ENCODE measurements at places on chromosomes 7 and 10.

DNA sequence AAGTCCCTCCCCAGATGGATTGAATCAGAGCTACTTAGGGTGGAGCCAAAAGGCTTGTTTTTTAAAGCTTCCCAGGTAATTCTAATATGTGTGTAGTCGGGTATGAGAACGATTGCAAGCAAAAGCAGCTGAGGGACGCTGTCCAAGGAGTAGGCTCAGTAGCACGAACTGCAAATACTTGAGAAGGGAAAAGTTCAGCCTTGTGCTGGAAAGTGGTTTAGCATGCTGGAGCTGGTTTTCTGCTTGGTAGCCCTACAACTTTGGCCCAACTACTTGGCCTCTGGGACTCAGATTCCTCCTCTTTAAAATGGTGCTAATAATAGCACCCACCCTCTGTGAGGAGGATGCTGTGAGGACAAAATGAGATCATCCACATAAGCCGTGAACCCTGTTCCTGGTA is 76.2 kb downstream of the AHR start:
- no peak for DNase-seq

DNA sequence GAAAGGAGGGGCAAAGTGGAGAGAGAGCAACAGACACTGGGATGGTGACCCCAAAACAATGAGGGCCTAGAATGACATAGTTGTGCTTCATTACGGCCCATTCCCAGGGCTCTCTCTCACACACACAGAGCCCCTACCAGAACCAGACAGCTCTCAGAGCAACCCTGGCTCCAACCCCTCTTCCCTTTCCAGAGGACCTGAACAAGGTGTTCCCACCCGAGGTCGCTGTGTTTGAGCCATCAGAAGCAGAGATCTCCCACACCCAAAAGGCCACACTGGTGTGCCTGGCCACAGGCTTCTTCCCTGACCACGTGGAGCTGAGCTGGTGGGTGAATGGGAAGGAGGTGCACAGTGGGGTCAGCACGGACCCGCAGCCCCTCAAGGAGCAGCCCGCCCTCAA is 20.7 kb downstream of the PRSS2 start:
- DNase-seq = no peak

DNA sequence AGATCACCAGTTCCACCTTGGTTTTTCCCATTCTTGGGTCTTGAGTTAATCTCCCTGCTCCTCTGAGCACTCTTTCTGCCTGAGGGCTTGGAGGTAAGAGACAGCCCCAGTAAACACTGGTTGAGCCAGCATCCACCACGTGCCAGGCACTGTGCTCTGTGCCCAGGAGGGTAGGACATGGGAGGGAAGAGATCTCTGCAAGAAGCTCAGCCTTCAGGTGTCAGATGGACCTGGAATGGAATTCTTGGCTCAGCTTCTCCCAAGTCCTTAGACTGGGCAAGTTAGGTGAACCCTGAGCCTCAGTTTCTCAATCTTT is 2.5 kb downstream of the ZYX start:
- DNase-seq = no peak

GRCh38 chr10:18620856-18621255 is 30.5 kb downstream of the NSUN6 start:
- no peak for DNase-seq

DNA sequence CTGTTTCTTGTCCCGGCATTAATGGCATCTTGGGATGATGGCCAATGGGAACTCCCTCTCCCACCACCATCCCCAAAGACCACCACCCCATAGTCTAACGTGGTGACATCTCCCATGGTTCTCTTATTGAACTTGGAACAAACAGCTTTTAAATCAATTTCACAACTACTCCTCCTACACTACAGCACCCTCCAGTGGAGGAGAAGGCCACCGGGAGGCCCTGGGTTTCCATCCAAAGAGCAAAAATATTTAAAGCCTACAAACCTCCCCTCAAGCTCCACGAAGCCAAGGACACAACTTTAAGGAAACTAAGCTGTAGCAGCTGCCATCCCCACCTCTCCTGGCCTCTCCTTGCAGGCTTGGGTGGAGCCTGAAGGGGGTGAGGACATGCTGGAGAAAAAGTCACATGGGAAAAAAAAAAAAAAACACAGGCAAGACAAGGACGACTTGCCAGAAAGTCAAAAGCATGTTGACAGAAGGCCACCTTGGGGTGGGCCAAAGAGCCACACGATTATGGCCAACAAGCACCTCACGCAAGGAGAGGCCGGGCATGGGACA is 94.0 kb upstream of the LANCL2 start:
- no peak for DNase-seq

DNA sequence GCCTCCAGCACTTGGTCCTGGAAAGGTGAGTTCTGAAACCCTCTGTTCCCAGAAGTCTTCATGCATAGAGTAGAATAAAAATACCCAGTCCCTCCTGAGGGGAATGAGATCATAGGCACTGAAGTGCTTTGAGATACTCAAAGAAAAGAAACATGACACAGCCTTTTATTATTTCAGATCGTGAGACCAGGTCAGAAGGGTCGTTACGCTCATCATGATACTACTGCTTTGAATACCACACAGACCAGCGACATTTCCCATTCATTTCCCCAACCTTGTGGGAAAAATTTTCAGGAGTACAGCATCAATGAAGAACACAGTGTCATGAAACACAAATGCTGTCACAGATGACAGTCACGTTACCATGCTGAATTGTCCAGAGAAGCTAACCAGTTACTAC is 15.0 kb downstream of the CLRN3 start:
- DNase-seq = no peak

DNA sequence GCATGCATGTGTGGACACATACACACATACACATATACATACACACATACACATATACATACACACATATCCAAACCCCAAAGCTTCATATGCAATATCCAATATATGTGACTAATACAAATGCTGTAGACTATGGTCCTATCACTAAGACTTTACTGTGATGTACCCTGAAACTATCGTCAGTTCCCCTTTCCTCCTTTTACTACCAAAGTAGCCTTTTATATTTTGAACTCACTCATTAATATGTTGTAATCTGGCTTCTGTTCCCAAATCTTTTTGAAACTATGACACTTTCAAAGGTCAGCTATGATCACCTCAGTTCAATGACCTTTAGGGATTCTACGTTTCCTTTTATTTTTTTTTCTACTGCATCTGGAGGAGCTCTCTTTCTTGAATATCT is 64.8 kb upstream of the TFEC start:
- DNase-seq = no peak

- DNase-seq = no peak
These were observed 42.0 kb upstream of the ICA1 start for GRCh38 chr7:8303904-8304528.

DNA sequence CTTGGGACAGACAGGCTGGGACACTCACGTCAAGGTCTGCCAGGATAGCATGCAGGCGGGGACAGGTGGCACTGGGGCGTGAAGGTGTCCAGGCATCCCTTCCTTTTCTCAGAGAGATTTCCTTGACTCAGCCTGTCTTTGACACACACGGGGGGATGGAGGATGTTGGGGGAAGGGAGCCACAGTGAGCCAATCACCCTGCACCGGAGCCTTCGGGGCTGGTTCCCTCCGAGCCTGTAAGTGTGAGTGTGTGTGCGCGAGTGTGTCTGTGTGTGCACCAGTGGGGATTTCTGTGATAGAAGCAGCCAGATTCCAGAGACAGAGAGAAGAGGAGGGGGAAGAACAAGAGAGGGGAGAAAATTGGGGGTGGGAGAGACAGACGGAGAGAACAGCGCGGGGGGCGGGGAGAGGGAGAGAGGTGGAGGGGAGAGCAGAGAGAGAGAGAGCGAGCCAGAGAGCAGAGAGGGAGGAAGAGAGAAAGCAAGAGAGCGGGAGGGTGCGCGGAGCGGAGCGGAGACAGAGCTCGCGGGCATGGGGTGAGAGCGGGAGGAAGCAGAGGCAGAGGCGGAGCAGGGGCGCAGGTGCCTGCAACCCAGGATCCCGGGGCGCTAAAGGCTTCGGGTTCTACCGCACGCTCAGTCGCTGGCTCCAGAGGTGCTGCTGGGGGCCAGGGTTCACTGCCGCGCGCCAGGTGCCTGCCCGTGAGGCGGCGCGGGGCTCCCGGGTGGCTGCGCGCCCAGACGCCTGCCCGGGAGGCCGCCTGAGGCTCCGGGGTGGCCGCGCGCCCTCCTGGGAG is 466 bp upstream of the GPR26 start:
- no peak for DNase-seq

DNA sequence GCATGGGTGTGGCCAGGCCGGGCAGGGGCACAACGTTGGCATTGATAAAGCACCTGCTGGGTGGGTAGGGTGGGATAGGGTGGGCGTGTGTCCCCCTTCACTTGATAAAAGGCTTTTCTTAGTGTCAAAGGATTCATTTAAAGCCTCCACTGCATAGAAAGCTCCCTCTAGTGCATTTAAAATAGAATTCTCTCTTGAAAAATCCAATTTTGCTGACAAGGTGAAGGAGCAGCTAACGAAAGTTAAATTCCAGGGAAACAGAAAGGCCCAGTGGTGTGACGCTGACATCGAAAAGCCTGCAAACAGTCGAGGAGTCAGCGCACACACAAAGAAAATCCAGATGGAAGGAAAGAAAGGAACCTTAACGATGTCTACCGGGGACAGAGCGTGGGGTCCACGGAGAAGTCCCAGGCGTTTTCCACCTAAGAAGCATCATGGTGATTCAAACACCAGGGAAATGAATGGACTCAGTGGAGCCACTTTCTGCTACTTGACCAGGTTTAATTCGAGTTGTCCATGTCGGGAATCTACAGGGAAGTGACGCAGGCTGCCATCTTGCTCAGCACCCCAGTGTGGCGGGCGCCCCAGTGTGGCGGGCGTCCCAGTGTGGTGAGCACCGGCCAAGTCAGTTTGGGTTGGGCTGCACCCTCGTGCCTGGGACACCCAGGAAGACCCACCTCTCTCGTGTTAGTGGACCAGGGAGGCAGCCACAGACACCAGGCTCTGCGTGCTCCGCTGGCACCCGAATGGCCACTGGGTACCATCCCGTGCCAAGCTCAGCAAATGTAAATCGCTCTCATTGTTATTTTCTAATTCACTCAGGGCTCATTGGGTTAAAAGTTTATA is 217.8 kb downstream of the DNAJB6 start:
- DNase-seq = no peak

DNA sequence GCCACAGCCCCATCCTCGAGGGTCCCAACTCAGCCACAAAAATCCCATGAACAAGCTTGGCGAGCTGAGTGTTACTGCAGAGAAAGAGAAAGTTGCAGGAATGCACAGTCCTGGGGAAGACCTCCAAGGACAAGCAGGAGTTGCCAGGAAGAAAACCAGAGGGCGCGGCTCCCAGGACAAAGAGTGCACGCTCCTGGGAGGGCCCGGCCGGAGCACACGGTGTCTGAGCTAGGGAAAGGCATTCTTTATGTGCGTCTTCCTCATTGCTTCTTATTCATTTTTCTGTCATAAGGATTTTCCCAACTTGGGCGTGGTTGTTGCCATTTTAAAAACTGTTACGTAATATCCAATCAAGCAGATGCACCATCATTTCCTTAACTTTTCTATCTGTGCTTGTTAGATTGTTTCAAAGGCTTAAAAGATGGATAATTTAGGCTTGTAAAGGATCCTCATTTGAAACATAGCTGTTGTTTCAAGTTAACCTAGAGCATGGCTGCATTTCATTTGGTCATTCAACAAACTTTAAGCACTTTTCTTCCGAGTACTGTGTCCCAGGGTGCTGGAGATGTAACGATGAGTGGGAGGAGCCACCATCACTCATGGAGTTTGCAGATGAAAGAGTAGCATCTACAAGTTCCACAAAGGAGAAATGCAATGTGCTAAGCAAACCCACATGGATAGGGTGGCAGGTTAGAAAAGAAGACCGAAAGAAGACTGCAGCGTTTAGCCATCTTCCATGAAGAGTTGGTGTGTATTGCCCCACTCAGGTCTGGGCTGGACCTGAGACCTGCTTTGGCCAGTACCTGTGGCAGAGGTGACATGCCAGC is 5.6 kb upstream of the CNPY1 start:
- no peak for DNase-seq

- no peak for DNase-seq
These were observed 124.8 kb upstream of the CCDC6 start for GRCh38 chr10:60031183-60031582.

- no peak for DNase-seq
These were observed 190.6 kb downstream of the EBF3 start for GRCh38 chr10:129773359-129773990.

DNA sequence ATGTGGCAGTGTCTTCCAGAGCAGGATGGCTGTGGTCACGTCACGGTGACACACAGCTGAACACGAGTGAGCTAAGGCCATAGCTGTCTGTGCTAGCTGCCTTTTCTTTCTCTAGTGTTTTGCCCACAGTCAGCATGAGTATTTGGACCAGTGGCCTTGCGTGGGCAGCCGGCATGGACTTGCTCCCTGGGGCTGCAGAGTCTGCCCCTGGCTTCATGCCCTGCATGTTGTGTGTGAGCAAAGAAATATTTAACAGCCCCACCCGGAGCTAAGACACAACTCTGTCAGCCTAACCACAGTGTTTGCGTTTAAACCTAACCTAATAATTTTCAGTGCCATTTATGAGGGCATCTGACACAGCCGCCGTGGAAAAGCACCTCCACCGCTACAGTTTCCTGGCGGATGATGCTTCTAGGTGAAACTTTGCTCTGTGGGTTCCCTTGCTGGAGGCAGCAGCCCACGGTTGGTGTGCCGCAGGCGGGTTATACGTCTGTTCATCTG is 14.6 kb downstream of the CHST12 start:
- DNase-seq = peak; percentile 35

DNA sequence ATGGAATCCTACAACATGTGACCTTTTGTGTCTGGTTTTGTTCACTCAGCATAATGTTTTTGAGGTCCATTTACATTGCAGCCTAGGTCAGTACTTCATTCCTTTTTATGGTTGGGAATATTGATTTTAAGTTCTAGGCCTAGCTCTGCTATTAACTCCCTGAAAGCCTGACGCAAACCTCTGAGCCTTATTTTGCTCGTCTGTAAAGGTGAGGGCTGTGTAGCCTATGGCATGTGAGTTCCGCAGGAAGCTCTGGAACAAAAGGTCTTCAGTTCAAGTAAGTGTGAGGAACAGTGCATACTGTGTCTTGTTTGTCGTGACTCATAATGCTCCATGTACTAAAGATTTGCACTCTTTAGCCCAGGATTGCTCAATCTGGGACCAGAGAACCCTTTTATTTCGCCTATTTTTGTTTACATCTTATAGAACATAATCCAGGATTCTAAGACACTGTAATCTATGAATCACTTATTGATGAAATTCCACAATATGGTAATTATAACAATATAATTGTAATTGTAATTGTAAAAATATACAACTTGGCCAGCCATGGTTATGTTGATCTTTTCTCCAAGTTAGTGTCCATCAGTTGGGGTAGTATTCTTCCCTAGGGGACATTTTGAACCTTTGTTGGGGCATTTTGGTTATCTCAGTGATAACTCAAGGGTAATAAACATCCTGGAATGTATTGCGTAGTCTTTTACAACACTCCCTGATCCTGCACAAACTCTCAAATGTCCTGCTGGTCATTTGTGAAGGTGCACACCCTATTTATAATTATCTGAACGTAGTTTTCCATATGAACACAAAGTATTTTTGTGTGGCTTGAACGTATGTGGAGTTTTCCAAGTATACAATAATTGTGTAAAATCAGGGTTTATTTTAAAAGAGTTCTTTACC is 184.7 kb downstream of the VTI1A start:
- DNase-seq = no peak

All from stimulated activated CD8-positive, alpha-beta memory T cell treated with anti-CD3 and anti-CD28 coated beads, Interleukin-7, amount 100 ng/mL, for 1 hour (primary cell).